ENCODE measurements at places on chromosomes 12 and 14. TPM values are rescaled to one million over a fixed set of nuclear protein-coding genes. Genes with fewer than 3 reads are reported as not detected.

TGFB3 gene
- total RNA-seq, result 0.53 TPM

GRCh38 chr14:74029136-74029535 is 10.0 kb downstream of the BBOF1 start:
- no peak for DNase-seq

OR8S1 gene
- total RNA-seq, result not detected

GRCh38 chr12:122035292-122035691 is 13.6 kb downstream of the BCL7A start:
- no peak for DNase-seq

DNA sequence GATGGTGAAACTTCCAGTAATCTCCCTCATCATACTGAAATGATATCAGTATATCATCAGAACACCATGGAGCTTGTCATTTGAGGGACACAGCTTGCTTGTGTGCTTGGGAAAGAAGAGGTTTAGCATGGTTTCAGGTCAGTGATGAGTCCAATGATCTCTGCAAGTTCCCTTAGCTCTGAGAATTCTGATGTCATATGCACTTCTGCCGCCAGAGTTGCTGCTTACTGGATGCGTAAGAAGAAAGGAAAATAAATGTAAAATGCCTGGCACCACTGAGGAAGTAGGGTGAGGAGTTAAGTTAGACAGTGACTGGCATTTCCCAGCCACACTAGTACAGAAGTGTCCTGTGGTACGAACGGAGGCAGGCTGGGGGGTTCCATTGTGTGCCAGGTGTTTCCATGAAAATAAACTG is 22.6 kb downstream of the PRKCH start:
- no peak for DNase-seq

DNA sequence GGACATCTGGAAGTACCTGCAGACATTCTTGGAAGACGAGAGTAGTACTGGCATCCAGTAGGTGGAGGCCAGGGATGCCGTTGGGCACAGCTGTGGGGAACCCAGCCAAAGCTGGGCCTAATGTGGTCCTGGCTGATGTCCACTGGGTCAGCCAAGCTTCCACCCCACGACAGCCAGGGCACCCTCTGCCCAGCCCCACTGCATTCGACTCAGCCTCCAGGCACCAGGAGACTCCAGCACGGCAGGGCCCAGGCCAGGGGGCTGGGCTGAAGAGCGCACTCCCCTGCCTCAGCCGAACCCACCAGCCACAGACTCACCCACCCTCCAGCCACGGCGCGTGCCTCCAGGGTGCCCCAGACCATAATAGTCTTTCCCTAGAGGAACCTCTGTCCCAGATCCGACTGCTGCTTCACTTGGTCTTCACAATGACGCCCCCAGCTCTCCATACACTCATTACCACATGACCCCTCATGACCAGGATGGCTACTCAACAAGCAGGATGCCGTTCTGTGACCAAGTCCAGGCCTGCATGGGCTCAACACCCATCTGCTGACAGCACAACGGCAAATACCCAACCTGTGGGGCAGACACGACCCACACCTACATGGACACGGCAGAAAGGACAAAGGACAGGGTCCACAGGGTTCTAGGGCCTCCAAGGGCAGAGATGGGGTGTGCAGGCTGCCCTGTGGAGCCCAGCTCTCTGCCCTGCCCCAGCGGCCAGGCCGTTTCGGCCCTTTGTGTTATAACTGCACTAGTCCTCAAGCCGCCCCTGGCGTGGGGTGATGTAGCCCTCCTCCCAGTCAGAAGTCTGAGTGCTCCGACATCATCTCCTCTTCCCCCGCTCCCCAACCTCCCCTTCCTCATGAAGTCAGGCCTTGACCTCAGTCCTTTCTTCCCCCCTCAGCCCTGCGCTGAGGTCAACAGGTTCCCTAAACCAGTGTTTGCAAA is 22.8 kb downstream of the ITPK1 start:
- no peak for DNase-seq

DNA sequence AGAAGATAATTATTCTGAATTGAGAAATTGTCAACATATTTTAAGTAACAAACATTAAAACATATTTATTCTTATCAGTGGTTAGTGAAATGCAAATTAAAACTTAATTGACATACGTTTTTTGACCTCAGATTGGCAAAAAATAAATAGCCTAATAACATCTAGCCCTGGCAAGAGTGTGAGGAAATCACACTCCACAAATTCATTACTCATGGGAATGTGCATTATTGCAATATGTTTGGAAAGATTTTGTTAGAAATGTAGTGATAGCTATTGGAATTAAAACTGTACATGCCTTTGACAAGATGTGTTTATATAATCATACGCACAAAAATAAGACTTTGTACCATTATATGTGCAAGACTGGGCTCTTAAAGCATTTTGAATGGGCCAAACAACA is 168.6 kb downstream of the KITLG start:
- DNase-seq, result no peak

PLEKHG7 gene
- total RNA-seq, result not detected

DNA sequence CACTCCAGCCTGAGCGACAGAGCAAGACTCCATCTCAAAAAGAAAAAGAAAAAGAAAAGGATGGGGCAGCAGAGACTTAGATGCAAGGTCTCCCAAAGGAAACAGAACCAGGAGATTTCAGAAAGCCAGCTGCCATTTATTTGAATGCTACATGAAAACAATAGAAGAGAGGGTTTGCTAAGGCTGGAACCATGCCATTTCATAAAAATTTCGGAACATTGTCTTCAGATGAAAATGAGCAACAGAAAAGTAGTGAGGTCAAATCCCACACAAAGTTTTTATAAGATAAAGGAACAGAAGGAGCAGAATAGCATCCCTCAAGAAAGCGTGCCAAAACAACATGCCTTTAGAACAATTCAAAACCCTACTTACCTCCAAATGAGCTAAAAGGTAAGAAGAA is 175.3 kb downstream of the ETV6 start:
- no peak for DNase-seq

- no peak for DNase-seq
These were observed 406.0 kb downstream of the PRKD1 start for GRCh38 chr14:29521526-29522137.

DNA sequence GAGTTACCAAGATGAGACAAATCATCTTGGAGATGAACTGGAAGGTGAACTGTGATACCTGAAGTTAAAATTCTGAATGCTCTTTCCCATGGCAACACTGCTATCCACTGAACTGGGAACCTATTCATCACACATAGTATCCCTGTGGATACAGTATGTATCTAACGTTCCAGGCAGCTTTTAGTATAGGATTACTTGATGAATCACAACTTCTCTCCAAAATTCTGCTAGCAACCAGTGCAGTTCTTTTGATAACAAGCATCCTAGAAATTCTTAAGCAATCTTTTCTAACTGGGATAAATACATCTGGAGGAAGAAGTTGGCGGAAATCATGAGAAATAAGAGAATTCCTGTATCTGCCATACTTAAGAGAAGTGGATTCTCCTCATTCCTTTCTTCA is 66.4 kb downstream of the PAWR start:
- no peak for DNase-seq

DNA sequence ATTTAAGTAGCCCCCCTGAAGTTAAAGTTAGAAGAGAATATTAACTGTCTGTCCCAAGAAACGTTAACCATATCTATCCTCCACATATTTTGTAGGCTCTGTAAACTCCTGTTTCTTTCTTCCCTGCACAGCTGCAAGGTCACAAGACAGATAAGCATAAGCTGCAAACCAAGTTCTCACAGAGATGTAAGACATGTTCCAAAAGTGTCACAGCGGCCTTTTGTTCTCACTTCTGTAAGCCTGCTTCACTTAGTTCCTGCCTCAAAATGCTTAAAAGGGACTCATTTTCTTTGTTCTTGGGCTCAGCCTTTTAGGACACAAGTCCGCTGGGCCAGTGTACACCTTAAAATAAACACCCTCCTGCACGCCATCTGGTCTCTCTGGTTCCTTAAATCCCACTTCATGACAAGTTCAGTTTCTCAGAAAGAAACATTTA is 3.2 kb downstream of the RNASE1 start:
- DNase-seq, result no peak

SYT10 gene
- total RNA-seq, result not detected

DNA sequence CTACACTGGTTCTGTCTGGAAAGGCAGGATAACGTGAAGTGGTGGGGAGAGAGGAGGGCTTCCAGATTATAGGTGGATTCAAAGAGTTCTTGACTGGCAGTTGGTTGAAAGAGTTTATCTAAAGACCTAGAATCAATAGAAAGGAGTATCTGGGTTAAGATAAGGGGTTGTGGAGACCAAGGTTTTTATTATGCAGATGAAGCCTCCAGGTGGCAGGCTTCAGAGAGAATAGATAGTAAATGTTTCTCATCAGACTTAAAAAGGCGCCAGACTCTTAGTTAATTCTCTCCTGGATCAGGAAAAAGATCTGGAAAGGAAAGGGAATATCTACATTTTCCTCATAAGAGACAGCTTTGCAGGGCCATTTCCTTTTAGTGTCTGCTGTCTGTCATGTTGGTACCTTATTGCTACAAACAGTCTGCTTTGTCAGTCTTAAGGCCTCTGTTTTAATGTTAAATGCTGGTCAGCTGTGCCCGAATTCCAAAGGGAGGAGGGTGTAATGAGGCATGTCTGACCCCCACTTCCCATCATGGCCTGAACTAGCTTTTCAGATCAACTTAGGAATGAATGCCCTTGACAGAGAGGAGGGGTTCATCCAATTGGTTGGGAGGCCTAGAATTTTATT is 401.3 kb downstream of the FUT8 start:
- DNase-seq, result no peak

DNA sequence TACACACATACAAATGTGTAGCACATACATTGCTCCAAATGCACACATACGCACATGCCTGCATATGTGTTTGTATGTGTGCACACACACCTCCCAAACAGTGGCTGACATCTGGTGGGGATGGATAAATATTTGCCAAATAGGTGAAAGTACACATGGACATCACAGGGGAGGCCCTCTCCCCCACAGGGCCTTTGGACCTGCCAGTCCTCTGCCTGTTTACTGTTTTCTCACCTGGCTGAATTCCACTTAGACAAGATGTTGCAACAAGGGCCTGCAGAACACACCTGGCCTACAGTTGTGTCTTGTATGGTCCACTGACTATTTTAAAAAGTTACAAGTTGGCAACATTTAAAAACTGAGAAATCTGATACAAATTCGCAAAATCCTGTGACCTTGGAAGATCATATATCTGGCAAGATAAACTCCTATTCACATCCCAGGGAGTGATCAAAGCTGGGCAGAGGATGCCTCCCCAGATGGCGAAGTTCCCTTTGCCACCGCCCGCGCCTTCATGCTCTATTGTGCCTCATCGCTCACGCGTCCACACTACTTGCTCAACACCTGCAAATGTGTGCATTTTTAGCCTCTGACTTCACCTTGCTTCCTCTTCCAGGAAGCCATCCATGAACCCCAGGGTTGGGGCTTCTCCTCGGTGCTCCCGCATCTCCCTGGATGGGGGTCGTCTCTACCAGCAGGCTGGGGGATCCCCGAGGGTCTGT is 118.4 kb upstream of the FZD10 start:
- no peak for DNase-seq

- DNase-seq, result no peak
These were observed 181.4 kb upstream of the PWP1 start for GRCh38 chr12:107503887-107504885.

SOCS2 gene
- 58.6 TPM for total RNA-seq
